Stimulated activated CD4-positive, alpha-beta T cell treated with anti-CD3 and anti-CD28 coated beads, Interleukin-15, amount 100 ng/mL, for 1 hour (primary cell): ENCODE measurements at places on chromosomes 11 and 22.

DNA sequence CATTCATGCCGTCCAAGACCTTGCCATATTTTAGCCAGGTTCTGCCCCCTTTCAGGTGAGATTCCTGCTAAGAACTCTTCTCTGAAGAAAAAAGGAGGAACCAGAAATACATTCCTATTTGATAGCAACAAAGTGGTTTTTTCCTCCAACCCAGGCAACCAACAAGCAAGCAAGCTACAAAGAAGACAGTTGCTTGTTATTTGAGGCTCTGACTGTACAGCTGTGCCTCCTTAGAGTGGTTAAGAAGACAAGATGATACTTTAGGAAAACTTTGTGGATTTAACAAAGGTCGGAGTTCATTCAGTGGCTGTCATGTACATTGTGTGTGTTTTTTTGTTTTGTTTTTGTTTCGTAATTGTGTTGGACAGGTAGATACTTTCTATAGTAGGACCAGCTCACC, 21.7 kb downstream of the TEAD1 start:
- no peak for DNase-seq

- DNase-seq: no peak
These were observed 1.1 kb downstream of the UBASH3B start for GRCh38 chr11:122656631-122657101.

- DNase-seq: no peak
These were observed 32.5 kb upstream of the POLD3 start for GRCh38 chr11:74559934-74560309.

DNA sequence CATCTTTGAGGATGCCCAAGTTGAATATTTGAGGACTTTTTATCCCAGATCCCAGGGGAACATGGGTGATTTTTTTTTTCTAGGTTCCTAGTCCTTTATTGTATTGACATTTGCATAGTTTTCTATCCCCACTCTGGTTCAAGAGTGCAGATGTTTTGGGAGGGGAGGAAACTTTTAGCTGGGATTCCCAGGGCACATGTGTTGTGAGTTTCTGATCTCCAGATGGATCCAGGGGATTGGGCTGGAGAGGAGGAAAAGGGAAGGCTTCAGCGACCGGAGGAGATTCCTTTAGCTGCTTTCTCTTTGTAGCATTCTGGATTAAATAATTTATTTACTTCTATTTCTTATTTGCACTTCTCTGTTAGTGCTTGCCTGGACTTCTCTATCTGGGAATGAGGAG, 14.7 kb upstream of the SORL1-AS1 start:
- DNase-seq: no peak
